Substantia nigra (tissue), 51 donors: ENCODE measurements at places on chromosomes 5 and 9.
A peak's percentile ranks its signal among the peaks of the same experiment; 100 is the strongest.

DNA sequence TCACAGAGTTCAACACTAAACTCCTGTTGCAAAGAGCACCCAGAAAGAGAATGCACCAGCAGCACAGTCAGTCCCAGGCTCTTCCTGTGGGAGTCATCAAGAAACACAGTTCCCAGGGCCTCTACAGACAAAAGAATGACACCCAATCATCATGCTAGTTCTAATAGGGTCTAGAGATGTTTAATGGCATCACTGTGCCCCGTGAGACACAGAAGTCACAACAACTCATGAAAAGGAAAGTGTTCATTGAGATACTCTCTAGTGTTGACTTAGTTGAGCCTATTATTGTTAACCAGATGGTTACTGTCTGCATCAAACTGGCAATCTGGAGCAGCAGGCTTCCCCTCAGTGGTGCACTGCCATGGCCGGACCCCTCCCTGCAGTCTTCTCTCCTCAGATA is 1.6 kb downstream of the KLHL3 start:
- DNase-seq: no peak

GRCh38 chr5:1699394-1699793 is 100.2 kb downstream of the MRPL36 start:
- DNase-seq: no peak

GRCh38 chr5:113204525-113205161 is 228.0 kb downstream of the DCP2 start:
- peak; percentile 25 for DNase-seq

DNA sequence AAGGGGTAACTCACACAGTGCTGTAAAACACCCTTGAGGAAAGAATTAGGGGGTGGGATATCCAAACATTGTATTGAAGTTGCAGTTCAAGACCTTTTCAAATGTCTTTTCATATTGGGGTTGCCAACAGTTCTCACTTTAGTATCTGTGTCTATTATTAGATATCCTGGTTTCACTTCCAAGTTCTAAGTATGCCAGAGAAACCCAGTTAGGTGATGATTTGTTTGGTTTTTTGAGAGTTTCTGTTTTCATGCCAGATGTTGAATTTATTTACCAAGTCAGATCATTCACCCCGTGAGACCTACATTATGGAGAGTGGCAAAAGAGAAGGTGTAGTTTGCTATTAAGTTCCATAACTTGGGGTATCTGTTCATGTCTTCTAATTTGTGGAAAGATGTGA is 64.5 kb downstream of the C9orf152 start:
- DNase-seq: no peak

DNA sequence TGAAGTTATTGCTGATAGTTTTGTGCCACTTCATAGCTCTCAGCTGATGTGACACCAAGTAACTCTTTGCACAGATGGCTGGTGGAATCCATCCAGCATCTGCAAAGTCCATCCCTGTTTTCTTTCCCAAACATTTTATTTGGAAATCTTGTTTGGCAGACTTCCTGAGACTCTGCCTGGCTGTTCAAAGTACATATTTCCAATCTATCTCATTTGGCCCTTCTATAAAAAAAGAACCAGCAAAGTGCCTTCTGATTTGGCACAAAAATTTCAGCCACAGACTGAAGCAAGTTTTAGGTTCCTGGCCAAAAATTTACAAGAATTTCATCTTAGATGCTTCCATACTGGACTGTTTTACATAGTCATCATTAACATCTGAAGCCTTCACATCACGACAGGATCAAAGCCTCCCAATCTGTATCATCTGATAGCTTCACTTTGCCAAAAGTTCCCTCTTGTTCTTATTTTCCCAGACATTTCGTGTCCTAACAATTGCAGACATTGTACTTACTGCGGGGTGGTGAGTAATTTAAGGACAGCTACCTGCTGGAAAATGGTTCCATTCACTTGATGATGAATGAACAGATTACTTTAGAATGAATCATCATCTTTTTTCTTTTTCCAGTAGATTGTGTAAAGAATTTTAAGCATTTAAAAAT is 377.3 kb downstream of the KIAA0825 start:
- no peak for DNase-seq

- DNase-seq: no peak
Measured at GRCh38 chr9:124889006-124889405, 27.1 kb downstream of the ARPC5L start.
